ENCODE measurements at places on chromosomes 1 and 21.

GRCh38 chr1:207941665-207942064, 30.7 kb upstream of the CD34 start:
- DNase-seq = no peak

- no peak for DNase-seq
Measured at GRCh38 chr1:168135921-168136708, 615 bp downstream of the GPR161 start.

- DNase-seq = no peak
Measured at GRCh38 chr1:100778748-100779147, 59.2 kb downstream of the VCAM1 start.

DNA sequence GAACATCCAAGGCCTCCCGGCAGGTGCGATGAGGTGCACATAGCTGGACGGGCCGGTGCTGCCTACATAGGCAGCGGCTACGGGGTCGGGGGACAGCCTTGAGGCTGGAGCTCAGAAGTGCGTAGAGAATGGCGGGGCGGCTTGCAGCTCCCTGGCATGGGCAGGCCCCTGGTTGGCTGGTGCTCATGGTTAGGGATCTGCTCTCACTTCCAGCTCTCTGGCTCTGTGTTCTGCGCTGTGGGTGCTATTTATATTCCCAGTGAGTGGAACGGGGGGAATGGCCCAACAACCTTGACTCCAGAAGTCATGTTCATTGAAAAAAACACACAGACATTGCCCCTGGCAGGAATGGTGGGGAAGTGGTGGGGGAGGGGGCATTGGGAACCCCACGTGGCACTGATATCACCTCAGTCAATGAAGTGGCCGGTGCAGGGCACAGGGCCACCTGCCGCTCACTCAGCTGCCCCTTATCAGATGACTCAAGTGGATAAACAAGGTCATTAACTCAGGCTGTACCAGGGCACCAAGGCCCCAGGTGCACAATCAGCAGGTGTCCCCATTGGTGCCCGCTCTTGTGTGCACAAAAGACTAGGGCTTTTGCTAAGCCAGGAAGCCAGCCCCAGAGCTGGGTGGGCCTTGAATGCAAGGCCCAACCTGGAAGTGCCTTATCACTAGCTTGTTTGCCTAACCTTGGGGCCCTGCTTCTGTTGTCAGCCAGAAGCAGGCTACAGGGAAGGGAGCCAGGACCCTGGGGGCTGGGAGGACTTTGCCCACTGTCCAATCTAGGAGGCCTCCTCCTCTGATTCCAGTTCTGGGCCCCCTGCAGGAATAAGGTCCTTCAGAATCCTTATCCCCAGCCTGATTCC, at the start of gene NR0B2:
Gene NR0B2 (minus strand): TSS at position 222 of the 866 bp plus-strand sequence. CDS start 35 bp downstream, at position 187.
- no peak for DNase-seq

GRCh38 chr1:41902159-41902577, 16.6 kb downstream of the HIVEP3 start:
- no peak for DNase-seq

DNA sequence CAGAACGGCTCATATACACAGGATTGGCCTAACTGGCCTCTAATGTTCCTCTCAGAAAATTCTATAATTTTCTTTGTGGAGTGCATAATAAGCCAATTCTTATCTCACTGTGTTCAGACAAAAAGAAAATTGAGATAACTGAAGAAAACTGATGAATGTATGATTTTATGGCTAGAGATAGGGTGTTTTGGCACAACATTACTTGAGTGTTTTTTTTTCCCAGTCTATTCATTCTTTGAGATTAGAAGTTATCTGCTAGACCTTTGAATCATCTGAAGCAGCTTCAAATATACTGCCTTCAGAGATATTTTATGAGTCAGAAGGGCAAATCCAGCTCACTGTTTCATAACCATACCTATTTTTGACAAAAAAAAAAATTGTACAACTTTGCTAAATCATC, 85.6 kb downstream of the VAV3 start:
- DNase-seq = no peak

DNA sequence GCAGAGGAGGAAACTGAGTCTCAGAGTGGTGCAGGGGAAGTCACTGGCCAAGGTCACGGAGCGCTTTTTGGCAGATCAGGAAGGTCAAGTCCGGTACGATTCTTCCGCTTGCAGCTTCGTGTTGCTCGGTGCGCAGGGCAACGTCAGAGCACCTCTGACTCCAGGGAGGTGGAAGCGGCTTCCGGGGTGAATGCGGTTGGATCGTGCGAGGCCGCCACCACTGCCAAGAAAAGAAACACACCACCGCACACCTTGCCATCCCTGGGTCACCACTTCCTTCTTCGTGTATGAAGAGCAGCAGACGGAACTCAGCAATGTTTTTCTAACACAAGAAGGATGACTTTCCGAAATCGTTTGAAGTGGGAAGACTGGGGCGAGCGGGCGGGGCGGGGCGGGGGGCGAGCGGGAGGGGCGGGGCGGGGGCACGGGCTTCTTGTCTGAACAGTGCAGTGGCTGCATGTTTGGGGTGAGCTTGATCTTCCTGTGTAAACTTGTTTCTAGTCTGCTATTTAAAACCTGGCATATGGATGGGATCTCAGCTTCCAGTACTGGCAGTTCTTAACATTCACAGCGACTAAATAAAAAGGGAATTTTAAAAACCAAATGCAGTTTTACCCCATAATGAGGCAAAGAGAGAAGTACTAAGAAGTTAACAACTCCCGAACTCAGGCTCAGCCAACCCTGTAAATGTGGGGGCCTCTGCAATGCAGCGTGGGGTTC, 300.0 kb downstream of the RRAGC start:
- peak; percentile 87 for DNase-seq

GRCh38 chr1:54485416-54485815, 62.6 kb upstream of the ACOT11 start:
- DNase-seq = no peak

GRCh38 chr1:2115702-2116341, 65.6 kb downstream of the PRKCZ start:
- no peak for DNase-seq

DNA sequence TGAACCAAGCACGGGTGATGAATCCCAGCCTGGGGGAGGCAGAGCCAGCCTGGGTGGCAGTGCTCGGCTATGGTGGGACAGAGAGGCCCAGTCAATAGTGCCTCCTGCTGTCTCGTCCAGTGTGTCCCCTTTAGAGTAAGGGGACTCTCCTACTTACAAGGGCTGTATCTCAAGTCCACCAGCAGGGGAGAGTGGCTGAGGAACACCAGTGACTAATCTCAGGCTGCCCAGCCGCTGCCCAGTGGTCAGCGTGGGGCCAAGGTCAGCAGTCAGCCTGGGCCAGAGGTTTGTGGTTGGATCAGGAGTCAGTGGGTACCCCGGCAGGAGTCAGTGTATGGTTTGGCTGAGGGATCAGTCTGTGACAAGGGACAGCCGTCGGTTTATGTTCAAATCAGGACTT, 109.2 kb upstream of the RUNX3 start:
- DNase-seq = no peak

GRCh38 chr1:145702826-145703225, 4.3 kb downstream of the PDZK1 start:
- DNase-seq = no peak

GRCh38 chr1:7558481-7558880, 212.6 kb upstream of the VAMP3 start:
- no peak for DNase-seq

DNA sequence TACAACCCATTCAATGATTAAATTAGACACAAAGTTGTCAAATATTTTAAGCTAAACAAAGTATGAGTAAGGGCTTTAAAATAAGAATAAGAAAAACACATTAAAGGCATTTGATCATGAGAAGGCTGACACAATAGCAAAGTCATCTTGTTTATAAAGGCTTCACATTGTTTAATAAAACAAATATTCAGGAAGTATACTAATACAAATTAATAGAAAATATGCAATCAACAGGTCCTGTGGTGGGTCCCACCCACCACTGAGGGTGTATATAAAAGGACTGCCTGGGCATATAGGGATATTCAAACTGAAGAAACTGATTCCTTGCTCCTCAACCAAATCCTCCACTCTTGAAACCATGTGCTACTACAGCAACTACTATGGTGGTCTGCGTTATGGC, at the start of gene KRTAP20-2:
Gene KRTAP20-2 (plus strand): TSS at position 301 of the 400 bp plus-strand sequence. CDS start 58 bp downstream, at position 359.
- DNase-seq = no peak

DNA sequence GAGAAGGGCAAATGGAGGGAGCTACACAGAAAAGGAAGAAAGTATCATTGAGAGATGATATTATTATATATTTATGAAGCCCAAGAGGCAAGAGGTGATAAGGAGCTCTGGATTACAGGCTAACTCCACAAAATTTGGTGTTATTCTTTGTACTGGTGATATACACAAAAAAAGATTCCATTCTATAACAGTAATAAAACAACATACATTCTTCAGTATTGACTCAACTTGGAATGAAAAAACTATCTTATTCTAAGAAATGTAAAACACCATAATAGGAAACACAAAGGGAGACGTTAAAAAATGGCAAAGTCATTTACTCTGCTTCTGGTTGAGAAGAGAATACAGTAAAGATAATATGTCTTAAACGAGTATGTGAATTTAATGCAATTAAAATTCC, 99.4 kb downstream of the TEX35 start:
- DNase-seq = no peak

DNA sequence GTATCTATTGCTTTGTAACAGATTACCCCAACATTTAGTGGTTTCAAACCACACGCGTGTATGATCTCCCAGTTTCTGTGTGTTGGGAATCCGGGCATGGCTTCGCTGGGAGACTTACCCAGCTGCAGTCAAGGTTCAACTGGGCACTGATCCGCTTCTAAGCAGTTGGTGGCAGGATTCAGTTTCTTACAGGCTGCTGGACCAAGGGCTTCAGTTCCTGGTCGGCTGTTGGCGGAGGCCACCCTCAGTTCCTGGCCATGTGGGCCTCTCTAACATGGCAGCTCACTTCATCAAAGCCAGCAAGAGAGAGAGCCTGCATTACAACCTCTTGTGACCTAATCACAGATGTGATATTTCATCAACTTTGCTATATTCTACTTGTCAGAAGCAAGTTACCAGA, 53.8 kb upstream of the NEK2 start:
- DNase-seq = no peak

DNA sequence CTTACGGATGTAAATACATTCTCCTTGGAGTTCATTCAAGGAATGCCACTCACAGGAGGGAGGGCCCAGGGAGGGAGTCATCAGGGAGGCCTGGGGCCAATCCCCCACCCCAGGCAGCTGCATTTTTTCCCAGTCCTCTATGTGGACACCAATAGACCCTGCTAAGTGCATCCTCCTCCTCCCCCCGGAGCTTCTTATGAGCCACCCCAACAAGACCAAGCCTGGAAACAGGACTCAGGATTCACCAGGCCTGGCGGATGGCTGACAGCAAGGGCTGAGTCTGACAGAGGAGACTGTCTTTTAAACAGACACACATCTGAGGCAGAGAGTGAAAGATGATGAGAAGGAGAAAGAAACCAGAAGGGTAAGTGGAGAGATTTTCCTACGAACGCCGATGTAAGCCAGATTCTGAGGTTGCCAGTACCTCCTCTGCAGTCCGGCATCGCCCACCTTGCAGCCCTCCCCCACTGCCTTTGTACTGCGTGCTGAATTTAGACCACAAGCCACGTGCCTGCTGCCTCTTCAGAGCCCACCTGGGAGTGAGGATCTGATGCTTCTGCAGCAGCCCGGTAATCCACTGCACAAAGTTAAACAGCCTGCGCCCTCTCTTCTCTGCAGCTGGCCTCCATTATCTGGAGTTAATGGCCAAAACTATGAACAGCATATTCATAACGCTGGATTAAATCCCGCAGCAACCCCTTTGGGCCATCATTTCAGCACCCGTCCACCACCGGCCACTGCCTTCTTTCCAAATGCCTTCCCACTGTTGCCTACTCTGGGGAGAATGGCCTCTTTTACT, 17.6 kb upstream of the SFPQ start:
- no peak for DNase-seq
